H9 (cell line): ENCODE measurements at places on chromosomes 11 and 22. TPM values are rescaled to one million over a fixed set of nuclear protein-coding genes. Genes with fewer than 3 reads are reported as not detected.
A peak's percentile ranks its signal among the peaks of the same experiment; 100 is the strongest.

DNA sequence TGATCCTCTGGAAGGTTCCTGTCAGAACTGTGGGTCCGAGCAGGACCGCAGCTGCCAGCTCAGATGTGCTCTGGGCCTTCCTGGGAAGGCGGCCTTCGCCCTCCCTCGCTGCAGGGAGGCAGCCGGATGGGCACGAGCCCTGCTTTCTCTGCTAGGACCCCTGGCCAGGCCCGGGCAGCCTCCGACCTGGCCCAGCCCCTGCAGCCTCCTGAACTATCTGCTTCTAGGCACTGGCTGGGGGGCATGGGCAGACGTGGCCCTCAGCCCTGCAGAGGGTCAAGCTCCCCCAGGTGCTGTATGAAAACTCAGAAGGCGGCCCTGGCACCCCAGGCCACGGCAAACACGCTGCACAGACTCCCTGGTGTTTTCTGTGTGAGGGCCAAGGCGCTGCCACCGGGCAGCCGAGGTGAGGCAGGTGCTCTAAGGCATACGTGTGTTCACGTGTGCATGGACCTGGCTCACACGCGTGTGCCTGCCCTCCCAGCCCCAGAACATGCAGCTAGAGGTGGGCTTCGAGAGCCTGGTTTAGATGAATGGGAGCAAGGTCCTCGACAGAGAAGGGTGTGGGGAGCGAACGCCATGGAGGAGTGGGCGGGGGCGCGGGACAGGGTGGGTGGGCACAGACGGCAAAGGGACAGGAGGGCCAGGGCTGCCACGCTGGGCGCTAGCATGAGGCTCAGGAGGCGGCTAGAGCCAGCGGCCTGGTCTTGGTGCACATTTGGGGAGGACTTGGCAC, 4.3 kb downstream of the LRFN4 start:
- no peak for DNase-seq

GRCh38 chr11:76701294-76702040, 30.9 kb upstream of the LRRC32 start:
- DNase-seq, result no peak

HBB gene
- not detected in 2 replicates for total RNA-seq

DNA sequence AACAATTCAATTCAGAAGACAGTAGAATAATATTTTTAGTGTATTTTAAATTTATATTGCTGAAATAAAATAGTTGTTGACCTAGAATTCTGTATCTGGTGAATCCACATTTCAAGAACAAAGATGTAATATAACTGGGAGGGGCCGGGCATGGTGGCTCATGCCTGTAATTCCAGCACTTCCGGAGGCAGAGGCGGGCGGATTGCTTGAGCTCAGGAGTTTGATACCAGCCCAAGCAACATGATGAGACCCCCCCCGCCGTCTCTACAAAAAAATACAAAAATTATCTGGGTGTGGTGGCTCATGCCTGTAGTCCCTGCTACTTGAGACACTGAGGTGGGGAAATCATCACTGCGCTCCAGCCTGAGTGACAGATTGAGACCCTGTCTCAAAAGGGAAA, 72.6 kb downstream of the CD82 start:
- DNase-seq, result no peak

DNA sequence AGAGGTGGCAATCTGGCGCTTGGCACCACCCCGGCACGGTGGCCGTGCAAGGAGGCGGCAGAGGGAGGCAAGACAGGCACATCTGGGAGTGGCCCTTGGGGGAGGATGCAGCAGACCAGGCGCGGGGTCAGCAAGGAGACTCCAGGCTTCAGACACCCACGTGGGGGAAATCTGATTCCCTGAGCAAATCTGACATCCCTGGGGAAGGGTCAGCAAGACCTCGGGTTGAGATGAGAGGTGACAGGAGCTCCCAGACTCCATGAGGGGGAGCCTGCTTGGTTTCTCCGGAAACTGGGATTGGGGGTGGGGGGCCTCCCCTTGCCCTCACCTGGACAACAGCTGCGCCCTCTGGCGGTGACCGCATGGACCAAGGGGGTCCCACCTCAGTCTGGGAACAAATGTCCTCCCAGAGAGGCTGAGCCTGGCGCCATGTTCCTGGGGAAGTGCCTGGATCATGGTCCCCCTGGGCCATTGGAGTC, 4.0 kb upstream of the RCOR2 start:
- peak; percentile 86 for DNase-seq

- DNase-seq, result no peak
These were observed 37.7 kb upstream of the CCDC188 start for GRCh38 chr22:20188567-20188877.

DNA sequence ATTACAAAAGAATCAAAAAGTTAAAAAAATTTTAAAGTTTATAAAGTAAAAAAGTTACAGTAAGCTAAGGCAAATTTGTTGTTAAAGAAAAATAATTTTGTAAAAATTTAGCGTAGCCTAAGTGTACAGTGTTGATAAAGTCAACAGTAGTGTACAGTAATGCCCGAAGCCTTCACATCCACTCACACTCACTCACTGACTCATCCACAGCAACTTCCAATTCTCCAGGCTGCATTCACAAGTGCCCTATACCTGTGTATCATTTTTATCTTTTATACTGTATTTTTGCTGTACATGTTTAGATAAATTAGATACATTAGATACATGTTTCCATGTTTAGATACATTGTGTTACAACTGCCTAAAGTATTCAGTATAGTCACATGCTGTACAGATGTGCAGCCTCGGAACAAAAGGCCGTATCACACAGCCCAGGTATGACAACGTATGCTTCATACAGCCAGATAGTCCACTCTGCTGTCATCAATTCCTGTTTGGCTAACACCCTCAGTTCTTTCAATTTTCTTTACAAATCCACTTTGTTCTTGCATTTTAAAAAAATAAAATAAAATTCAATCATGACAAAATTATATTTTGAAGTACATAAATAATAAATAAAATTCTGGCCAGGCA, 80.7 kb downstream of the RBFOX2 start:
- no peak for DNase-seq
